ENCODE measurements at places on chromosomes 12 and 14. TPM values are rescaled to one million over a fixed set of nuclear protein-coding genes. Genes with fewer than 3 reads are reported as not detected.

- no peak for DNase-seq
Measured at GRCh38 chr12:6047249-6048237, 76.9 kb downstream of the VWF start.

DNA sequence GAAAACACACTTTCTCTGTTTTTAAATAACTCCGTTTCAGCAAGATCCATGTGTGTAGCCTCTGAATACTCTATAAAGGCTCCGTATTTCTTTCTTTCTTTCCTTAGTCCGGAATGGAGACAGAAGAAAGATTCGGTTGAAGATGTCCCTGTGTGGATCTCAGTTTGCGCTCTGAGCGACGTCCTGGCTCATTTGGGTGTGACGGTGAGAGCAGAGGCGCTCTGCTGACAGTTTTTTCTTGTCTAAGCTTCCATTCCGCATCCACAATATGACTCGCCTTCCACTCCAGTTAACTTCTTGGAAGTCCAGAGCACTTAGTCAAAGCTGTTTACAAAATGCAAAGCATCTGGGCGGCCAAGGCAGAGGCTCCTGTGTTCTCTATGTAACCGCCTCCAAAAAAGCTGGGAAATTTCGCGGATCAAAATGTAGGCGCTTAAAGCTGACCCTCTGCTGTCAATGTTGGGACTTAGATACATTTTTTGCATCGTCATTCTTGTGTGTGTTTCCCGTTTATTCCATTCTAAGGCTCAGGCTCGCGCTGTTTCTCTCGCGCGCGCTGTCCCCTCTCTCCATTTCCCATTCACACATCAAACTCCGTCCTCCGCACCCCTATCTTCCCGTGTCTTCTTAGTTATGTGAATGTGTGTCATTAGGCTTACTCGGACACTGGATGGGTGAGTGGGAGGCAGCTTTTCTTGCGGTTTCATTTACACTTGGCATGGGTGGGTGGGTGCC lies 880 bp upstream of the FLRT2 start:
- DNase-seq: no peak

DNA sequence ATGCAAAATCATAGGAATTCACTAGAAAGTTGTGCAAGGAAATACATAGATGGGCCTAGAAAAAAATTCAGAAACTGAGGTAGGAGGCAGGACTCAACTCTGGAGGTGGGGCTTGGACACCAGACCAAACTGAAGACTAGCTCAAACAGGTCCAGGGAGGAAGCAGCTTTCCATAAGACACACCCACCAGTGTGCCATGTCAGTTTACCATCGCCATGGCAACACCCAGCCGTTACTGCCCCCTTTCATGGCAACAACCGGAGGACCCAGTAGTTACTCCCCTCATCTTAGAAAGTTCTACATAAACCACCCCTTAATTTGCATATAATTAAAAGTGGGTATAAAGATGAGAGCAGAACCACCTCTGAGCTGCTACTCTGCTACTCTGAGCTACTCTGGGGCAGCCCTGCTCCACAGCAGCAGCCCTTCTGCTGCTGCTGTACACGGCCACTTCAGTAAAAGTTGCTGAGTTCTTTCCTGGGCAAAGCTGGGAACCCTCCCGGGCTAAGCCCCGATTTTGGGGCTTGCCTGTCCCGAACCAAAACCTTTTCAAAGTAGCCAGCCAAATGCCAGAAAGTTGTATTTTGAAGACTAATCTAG lies 30.8 kb upstream of the NINJ2 start:
- no peak for DNase-seq

- DNase-seq: no peak
Measured at GRCh38 chr12:22043943-22044342, 2.1 kb upstream of the CMAS start.

DNA sequence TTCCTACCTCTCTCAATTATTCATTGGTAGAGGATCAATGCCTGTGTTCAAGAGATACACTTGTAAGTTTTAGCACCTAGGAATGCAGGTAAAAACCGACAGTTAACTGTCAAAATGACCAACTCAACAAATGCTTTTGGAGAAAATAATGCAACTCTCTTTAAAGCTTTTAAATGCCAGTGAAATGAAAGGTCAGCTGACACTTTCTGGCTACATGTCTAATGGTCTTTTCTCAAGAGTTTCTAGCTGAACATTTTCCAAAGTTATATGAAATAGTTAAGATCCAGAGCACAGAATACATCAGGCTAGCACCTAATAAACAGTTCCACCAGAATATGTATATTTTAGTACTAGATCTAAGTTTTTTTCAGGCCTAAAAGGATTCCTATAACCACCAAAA lies 2.0 kb downstream of the CSRNP2 start:
- DNase-seq: no peak

DNA sequence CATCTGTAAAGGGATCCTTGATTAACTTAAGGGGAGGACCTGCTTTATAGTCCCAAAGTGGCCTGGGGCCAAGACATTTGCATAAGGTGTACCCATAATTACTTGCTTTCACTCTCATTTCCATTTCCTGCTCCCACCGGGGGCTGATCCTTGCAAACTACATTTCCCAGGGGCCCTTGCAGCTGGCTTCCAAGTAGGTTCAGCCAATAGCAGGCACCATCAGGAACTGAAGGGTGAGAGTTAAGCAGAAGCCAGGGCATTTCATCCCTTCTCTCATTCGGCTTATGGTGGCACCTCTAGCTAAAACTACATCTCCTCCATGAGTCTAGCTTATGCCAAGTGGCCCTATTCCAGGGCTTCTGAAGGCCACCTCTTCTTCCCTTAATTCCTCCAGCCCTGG lies 88.8 kb downstream of the CCDC60 start:
- DNase-seq: no peak

- no peak for DNase-seq
Measured at GRCh38 chr12:66725031-66725430, 46.2 kb upstream of the GRIP1 start.

GRCh38 chr12:131222329-131223139 lies 268.8 kb downstream of the ADGRD1 start:
- no peak for DNase-seq

DNA sequence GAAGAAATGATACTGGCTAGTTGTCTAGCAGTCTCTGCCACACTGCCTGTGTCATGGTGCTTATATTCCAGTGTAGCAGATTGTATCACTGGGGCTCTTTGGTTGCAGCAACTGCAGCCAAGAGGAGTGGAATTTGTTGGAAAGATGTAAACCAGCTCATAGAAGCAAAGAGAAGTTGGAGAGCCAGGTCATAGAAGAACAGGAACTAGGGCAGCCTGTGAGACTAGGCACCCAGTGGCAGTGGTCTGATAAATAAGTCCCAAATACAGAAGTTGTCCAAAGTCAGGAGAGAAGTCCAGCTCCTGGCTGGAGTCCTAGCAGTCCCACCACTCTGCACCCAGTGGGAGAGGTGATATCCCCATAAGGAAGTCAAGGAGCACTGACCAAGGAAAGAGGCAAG lies 172.5 kb upstream of the ARID2 start:
- DNase-seq: no peak

GRCh38 chr14:58899317-58899713 lies 261.6 kb downstream of the DACT1 start:
- no peak for DNase-seq

DNA sequence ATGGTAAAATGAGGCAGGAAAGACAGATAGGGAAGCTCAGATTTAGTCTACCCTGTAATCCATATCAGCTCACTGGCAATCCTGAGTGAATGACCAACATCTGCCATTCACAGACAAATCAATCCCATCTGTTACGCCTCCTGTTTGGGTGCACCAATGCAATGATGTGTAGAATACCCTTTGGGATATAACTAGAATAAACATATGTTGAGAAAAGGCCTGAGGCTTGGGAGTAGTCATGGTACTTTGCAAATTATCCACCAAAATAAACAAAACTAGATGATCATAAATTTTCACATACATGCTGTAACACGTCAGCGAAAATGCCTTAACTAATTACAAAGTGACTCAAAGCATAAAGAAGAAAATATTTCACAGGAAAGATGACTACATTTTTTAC lies 78.8 kb downstream of the KCNC2 start:
- no peak for DNase-seq

DNA sequence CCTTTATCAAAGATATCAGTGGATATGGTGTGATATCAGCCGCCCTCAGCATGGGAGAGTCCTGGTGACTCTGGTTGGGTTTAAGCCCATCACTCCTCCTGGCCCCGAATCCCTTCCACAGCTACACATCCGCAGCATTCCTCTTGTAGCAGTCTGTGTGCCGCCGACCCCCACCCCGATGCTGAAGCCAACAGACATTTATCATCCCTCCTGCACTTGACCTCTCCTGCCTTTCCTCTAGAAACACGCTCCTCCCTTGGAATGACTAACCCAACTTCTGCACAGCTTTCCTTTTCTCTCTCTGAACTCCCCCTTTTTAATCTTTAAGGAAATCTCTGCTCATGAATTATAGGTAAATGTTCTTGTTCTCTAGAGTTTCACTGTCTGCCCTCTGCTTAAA lies 250.9 kb upstream of the FOXN3 start:
- DNase-seq: no peak

DNA sequence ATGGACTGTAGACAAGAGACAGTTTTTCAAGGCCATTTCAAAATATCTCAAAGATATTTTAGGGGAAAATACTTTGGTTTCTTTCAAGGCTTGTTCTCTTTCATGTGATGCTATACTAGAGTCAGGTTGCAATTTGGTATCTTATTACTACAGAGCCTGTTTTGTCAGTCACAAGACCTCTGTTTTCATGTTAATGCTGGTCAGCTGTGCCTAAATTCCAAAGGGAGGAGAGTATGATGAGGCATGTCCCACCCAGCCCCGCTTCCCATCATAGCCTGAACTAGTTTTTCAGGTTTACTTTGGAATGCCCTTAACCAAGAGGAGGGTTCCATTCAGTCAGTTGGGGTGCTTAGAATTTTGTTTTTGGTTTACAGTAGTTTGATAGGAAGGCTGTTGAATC lies 52.6 kb downstream of the GPHB5 start:
- no peak for DNase-seq

The RASAL1 gene
- 4.9 TPM for total RNA-seq

The SLC10A1 gene
- not detected for total RNA-seq

All from activated B cell treated with CpG ODN at 0.5 μM for 24 hours (primary cell).